Stimulated activated CD4-positive, alpha-beta T cell treated with anti-CD3 and anti-CD28 coated beads, TNF-alpha, amount 100 ng/mL, for 4 hours (primary cell): ENCODE measurements at places on chromosomes 11 and 22.
A peak's percentile ranks its signal among the peaks of the same experiment; 100 is the strongest.

DNA sequence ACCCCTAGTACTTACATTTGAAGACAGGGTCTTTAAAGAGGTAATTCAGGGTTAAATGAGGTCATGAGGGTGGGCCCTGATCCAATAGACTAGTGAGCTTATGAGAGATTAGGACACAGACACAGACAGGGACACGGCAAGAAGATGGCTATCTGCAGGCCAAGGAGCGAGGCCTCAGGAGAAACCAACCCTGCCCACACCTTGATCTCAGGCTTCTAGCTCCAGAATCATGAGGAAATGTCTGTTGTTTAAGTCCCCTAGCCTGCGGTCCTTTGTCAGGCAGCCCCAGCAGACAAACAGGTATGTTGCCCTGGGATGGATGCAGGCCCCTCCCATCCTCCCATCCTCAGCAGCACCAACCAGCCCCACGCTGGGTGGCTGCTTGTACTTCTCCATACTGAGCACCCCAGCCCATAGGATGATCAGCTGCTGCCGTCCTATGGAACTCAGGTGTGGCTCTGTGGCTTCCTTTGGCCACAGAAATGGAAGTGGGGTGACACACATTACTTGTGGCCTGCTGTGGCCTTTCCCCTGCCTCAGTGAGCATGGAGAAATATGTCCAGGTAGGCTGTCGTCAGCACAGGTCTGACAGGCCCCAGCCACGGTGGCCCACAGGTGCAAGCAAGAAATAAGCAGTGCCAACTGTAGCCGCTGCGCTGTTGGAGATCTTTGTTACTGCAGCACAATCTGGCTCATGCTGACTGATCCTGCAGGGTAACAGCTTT lies 7.9 kb downstream of the GNB1L start:
- no peak for DNase-seq

DNA sequence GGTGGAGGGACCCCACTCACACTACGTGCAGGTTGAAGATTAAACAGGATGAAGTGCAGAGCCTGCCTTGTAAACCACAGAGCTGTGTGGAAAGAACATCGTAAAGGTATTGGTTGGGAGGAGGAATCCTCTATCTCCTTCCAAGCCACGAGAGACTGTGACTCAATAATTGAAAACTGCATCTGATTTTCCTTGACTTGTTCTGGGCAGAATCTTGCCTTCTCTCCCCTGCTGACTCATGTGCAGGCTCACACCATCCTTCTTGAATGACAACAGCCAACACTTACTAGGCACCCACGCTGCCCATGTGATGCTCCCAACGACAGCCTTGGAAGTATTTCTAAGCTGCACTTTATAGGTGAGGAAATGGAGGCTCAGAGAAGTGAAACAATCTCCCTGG lies 563.0 kb downstream of the MIAT start:
- DNase-seq: no peak

GRCh38 chr11:75291741-75292140 lies 51.2 kb downstream of the TPBGL start:
- no peak for DNase-seq

- DNase-seq: no peak
These were observed 326.6 kb upstream of the PITPNB start for GRCh38 chr22:28245579-28246224.

GRCh38 chr11:112004389-112004788 lies 20.8 kb upstream of the DLAT start:
- DNase-seq: no peak

DNA sequence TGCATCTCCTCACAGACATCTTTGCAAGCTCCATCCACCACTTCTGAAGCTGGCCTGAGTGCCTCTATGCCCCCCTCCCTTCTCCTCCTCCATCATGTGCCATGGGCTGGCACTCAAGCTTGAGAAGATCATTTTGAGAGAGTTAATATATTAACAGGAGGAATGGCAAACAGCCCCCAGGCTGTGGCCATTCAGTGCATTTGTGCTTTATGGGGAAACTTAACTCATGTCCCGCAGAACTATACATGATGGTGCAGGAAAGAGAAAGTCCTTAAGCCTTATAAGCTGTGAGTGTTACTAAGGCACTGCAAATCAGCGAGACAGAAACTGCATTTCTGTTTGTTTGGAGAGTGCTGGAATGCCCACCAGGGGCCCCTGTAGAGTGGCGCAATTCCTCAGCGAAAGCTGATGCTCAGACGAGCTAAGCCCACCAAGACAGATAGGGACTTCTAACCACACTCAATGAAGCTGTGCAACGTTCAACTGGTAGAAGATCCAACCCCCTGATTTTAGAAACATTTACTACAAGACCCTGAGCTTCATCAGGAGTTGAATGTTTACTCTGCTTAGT lies 26.8 kb upstream of the PHLDA2 start:
- no peak for DNase-seq

- no peak for DNase-seq
These were observed 499.6 kb downstream of the BRD1 start for GRCh38 chr22:49328118-49328475.

GRCh38 chr11:71477641-71478527 lies 24.9 kb downstream of the NADSYN1 start:
- no peak for DNase-seq

DNA sequence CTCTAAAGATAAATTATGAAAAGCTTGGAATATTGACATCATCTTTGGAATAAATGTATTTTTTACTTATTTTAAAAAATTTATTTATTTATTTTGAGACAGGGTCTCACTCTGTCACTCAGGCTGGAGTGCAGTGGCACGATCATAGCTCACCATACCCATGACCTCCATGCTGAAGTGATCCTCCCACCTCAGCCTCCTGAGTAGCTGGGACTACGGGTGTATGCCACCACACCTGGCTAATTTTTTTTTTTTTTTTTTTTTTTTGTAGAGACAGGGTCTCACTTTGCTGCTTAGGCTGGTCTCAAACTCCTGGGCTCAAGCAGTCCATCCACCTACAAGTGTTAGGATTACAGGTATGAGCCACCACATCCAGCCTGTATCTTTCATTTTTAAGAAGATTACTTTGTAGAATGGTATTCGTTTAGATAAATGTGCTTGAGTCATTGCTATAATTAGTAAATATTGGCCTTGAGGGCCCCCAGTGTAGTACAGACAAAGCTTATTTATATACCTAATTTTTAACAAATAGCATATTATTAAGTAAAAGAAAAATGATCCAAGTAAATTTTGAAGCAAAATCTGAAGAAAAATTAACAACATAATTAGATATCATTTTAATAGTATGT lies 8.5 kb downstream of the SWAP70 start:
- no peak for DNase-seq

- no peak for DNase-seq
These were observed 33.6 kb downstream of the GALNT18 start for GRCh38 chr11:11588243-11588642.

- no peak for DNase-seq
These were observed 223.3 kb upstream of the ISX start for GRCh38 chr22:34842630-34843029.

GRCh38 chr11:1235306-1235900 lies 12.5 kb downstream of the MUC5B start:
- DNase-seq: no peak

DNA sequence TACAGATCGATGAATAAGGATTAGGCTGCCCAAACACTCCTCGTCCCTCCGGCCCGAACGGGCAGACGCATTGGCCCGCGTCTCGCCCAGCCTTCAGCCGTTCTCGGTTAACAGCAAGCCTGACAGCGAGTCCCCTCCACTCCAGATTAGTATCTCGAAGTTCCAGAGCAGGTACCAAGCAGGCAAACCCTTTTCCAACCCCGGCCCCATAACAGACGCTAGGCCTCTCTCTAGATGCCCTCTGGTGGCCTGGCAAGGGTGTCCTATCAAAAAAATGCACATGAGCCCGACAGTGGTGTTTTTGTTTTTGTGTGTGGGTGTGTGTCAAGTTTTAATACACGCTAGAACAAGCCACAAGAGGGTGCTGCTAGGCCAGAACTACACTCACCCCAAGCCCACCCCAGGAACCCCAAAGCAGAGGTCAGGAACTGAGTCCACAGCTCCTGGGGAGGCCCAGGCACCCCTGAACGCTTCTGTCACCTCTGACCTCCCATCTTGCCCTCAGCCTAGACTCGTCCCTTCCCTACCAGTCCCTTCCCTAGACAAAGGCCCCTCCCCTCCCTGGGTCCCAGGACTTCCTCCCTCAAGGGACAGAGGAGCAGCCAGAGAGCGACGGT lies 658 bp upstream of the ARFGAP2 start:
- DNase-seq: peak; percentile 51
